ENCODE measurements at places on chromosomes 11 and 22.

DNA sequence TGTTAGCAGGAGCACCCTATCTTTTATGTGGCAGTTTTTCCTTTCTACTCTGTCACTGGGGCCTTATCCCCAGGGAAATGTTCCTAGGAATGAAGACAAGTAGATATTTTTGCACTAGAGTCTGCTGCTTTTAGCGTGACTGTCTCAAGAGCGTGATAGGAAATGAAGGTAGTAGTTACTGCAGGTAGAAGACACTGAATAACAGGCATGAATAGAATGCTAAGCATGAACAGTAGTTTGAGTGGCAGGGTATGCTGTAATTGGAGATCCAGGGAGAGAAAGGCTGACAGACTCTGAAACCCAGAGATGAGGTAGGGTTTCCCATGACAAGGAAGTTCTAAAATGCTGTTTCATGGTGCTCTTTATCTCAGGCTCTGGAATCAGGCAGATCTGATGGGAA lies 475.1 kb downstream of the NELL1 start:
- no peak for DNase-seq

DNA sequence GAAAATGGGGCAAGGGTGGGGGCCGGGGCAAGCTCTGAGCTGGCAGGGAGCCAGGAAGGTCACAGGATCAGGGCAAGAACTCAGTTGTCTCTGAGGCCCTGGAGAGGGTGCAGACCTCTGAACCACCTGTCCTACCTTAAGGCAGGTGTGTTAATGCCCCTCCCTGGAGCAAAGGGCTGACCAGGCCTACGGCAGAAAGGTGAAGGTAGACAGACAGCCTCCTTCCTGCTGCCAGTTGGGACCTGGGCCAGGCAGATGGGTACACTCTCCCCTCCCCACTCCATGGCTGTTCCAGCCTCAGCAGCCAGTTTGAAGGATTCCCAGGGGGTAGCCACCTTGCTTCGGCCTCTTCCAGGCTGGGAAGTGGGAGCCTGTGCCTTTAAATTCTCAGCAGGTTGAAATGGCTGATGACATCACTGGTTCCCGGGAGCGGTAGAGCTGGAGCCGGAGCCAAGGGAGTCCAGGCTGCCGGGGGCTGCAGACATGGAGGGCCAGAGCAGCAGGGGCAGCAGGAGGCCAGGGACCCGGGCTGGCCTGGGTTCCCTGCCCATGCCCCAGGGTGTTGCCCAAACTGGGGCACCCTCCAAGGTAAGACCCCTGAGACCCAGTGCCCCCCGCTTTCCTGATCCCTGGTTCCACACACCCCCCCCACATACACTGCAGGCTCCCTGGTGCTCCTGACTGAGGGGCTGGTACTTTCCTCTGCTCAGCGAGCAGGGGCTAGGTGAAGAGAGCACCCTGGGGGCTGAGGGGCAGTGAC lies at the start of gene INPP5J:
Gene INPP5J (plus strand): TSS at position 435 of the 760 bp plus-strand sequence. CDS start 49 bp downstream, at position 484.
- no peak for DNase-seq

DNA sequence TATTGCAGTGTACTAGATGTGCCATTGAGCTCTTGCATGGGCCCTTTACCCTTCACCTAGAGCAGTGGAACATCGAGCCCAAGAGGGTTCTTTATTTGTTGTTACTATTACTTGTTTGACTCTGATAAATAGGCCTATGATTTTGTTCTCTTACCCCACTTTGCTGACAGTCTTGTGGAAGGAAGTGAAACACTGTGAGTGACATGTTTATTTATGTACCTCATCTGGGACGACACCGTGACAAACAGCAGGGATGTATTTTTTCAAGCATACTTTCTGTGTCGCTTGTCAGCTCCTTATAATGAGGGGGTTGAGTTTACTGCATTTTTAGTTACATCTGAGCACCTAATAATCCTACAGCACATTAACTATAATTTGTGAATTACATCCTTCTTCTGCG lies 1010.3 kb upstream of the TENM4 start:
- DNase-seq, result no peak

- DNase-seq, result no peak
Observed at GRCh38 chr11:134667175-134667500, 255.1 kb upstream of the B3GAT1 start.

GRCh38 chr11:133243832-133244231 lies 288.5 kb downstream of the OPCML start:
- no peak for DNase-seq
